Uterine smooth muscle cell (primary cell): ENCODE measurements at places on chromosomes 3 and 15. TPM values are rescaled to one million over a fixed set of nuclear protein-coding genes. Genes with fewer than 3 reads are reported as not detected.

Gene B3GNT5
- total RNA-seq, result 9.8 and 10.0 TPM in 2 replicates

Gene OSTN
- 0.12 and 0.33 TPM in 2 replicates for total RNA-seq

Gene GABRR3
- not detected in 2 replicates for total RNA-seq

Gene WDR76
- 12.2 and 41.7 TPM in 2 replicates for total RNA-seq

Gene CCNL1
- total RNA-seq, result 155 and 187 TPM in 2 replicates

Gene WDR93
- under 0.01 TPM in 2 replicates for total RNA-seq

Gene DISP2
- total RNA-seq, result under 0.01 and 0.12 TPM in 2 replicates

Gene PLA1A
- 0.25 and 0.33 TPM in 2 replicates for total RNA-seq

Gene GOLGA8O
- total RNA-seq, result 1.7 TPM in 1 of 2 replicates, not detected in the other

Gene IRAK2
- total RNA-seq, result 4.9 and 6.2 TPM in 2 replicates

Gene DZIP1L
- 38.3 and 40.7 TPM in 2 replicates for total RNA-seq

Gene TRH
- total RNA-seq, result not detected in 2 replicates

Gene NRG4
- total RNA-seq, result not detected in 2 replicates

Gene FRMD5
- total RNA-seq, result 11.1 and 12.4 TPM in 2 replicates

Gene LRRC31
- not detected in 2 replicates for total RNA-seq

Gene DNAJA4
- total RNA-seq, result 5.4 and 5.9 TPM in 2 replicates

Gene STARD9
- 9.8 and 13.4 TPM in 2 replicates for total RNA-seq

Gene ACKR2
- 0.22 and 0.37 TPM in 2 replicates for total RNA-seq

Gene CLDN18
- 0.12 TPM in 1 of 2 replicates, not detected in the other for total RNA-seq

Gene SAMMSON
- total RNA-seq, result 0.11 and 0.25 TPM in 2 replicates

Gene FRMD4B
- total RNA-seq, result 1.9 and 7.5 TPM in 2 replicates

Gene ATP8B4
- 2.1 and 9.9 TPM in 2 replicates for total RNA-seq

Gene LIPC
- total RNA-seq, result 0.11 and 0.37 TPM in 2 replicates

Gene RYR3
- not detected in 2 replicates for total RNA-seq

Gene ZNF774
- 1.1 and 2.5 TPM in 2 replicates for total RNA-seq
